Suppressor macrophage (primary cell): ENCODE measurements at places on chromosomes 11 and 22.

DNA sequence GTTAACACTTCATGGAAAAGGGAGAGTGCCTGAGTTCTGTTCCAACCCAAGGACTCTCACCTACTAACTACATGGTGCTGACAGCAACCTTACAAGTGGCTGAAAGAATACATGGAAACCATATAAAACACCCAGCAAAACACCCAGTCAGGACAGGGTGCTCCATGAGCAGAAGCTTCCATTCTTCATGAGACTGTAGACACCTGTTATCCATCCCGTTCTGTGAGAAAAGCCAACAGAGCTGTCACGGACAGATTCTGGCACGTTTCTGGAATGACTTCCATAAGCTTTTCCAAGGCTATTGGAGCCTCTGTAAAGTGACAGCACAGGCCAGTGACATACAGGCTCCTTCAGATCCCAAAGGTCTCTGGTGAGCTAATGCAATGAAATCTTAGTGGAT is 23.2 kb downstream of the PRR14L start:
- DNase-seq: no peak

GRCh38 chr22:25110846-25111578 is 88.6 kb upstream of the CRYBB3 start:
- peak; percentile 42 for DNase-seq

- no peak for DNase-seq
Measured at GRCh38 chr22:49369726-49370626, 457.7 kb downstream of the BRD1 start.

GRCh38 chr11:64134963-64135362 is 30.9 kb downstream of the MACROD1 start:
- DNase-seq: no peak

- no peak for DNase-seq
Measured at GRCh38 chr11:105447936-105448702, 161.8 kb upstream of the GRIA4 start.

- DNase-seq: peak; percentile 29
Measured at GRCh38 chr11:1064167-1064566, 10.5 kb upstream of the MUC2 start.

DNA sequence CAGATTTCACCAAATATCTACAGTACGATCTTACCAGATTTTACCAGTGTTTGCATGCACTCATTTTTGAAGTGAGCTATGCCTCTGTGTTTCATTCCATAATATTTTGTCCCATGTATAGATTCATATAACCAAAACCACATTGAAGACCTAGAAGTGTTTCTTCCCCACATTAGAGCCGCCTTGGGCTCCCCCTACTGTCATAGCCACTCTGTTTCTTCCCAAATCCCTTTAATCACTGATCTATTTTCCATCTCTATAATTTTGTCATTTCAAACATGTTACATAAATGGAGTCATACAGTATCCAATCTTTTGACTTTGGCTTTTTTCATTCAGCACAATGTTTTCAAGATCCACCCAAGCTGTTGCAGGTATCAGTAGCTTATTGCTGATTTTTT is 12.7 kb downstream of the MRGPRX3 start:
- no peak for DNase-seq

DNA sequence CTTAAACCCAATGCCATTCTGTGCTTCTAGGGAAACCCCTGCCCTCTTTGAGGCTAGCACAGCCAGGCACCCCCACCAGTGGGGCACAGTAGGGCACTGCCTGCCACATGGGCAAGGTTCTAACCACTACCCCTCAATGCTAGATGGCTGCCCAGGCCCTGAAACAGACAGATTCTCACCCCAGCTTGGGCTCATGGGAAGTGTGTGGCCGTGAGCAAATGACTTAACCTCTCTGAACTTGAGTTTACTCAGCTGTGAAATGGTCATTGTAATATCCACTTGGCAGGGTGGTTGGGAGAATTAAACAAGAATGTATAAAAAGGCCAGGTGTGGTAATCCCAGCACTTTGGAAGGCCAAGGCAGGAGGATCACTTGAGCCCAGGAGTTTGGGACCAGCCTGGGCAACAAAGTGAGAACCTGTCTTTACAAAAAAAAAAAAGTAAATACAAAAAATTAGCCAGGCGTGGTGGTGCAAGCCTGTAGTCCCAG is 22.4 kb downstream of the C22orf23 start:
- DNase-seq: no peak

DNA sequence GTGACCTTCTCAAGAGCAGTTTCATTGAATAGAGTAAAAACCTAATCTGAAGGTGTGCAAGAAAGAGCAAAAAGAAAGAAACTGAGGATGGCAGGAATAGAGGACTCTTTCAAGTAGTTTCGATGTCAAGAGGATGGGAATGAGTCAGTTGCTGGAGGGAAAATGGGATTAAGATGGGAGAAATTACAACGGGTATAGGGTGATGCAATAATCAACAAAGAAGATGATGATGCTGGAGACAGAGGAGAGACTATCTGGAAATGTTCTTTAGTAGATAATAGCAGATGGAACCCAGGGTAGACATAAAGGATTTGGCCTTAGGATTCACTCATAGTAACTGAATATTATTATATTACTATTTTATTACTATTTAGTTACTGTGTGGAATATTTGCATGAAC is 189.4 kb downstream of the GRIA4 start:
- DNase-seq: no peak

DNA sequence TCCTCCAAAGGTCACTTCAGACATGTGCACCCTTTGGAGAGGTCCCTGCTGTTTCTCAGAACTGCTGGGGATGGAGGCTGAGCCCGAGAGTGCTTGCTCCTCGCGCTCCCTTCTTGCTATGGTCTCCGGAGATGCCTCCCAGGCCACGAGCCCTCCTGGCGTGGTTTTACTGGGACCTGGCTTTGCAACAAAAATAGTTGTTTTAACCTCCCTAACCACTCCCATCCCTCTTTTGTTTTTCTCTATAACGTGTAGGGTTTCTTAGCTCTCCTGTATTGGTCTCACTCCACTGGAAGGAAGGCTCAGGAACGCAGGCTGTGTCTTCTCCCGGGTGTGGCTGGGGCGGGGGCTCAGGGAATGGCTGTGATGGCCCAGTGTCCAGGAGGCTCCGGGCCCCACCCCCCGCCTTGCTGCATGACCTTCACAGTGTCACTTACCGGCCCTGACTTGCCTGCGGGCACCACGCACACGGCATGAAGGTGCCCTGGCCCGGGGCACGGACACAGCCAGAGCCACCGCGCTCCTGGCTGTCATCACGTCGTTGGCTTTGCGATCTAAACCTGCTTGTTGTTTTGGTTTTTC is 5.6 kb downstream of the PTDSS2 start:
- DNase-seq: no peak

DNA sequence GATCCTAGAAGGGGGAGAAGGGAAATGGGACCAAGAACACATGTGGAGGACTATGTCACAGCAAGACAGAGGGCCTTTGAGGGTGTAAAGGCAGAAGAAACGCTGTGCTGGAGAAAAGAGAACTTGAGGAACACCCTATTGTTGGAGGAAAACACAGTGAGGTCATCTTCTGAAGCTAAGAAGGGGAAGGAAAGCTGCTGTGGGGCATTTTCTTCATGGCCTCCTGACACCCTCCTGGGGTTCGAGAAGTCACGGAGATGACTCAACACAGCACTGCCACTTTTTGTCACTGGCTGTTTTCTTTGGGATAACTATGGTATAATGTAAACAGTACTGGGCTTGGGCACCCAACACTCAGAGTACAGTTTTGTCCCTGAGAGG is 492.6 kb upstream of the CADM1 start:
- DNase-seq: peak; percentile 93

GRCh38 chr11:129696309-129696989 is 119.2 kb upstream of the TMEM45B start:
- no peak for DNase-seq

- DNase-seq: peak; percentile 9
Measured at GRCh38 chr22:39351689-39352214, 2.0 kb downstream of the SYNGR1 start.

GRCh38 chr11:44774108-44774507 is 47.3 kb downstream of the TSPAN18 start:
- DNase-seq: no peak

- no peak for DNase-seq
Measured at GRCh38 chr11:4493480-4493818, 11.0 kb downstream of the OR52K1 start.

GRCh38 chr22:40396882-40397281 is 26.5 kb downstream of the SGSM3 start:
- DNase-seq: no peak

GRCh38 chr11:68340784-68341556 is 28.6 kb downstream of the LRP5 start:
- no peak for DNase-seq

GRCh38 chr11:70480711-70481110 is 82.4 kb downstream of the CTTN start:
- DNase-seq: no peak

GRCh38 chr11:61342207-61342803 is 9.3 kb downstream of the TKFC start:
- no peak for DNase-seq

GRCh38 chr11:24064309-24064903 is 432.4 kb upstream of the LUZP2 start:
- no peak for DNase-seq

GRCh38 chr11:69836401-69836800 is 17.2 kb upstream of the FGF3 start:
- no peak for DNase-seq

DNA sequence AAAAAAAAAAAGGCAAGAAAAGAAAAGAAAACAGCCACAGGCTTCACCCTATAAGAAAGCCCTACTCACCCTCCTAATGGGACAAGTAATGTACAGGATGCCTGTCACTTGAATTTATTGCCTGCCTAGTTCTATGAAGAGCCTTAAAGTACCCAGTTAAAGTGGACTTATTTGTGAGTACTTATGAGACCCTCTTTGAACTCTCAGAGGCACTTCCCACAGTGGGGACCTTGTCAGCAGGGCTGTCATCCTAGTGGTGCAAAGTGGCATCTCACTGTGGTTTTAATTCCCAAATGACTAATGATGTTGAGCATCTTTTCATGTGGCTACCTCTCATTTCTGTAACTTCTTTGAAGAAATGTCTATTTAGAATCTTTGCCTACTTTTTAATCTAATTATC is 41.8 kb upstream of the BARX2 start:
- no peak for DNase-seq

- no peak for DNase-seq
Measured at GRCh38 chr22:39381009-39381755, 18.4 kb upstream of the TAB1 start.

- DNase-seq: no peak
Measured at GRCh38 chr11:20342347-20343141, 21.0 kb upstream of the HTATIP2 start.
